ENCODE measurements at places on chromosomes 1 and 21.

DNA sequence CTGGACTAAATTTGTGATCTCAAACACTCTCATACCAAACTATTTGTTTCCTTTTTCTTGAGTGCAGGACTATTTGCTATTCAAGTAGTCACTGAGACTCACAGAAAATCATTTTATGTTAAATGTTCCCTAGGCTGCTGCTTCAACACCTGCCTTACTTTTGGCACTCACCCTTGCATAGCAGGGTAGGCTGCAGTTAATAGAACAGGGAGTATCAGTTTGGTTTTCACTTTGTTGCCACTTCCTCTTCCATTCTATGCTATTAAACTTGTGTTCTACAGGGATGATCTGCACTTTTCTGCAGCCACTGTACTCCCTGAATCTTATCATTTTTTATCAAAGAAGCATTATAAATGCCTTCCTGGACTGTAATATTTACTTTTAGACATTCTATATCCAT lies 148.7 kb upstream of the PRMT6 start:
- DNase-seq, result no peak

DNA sequence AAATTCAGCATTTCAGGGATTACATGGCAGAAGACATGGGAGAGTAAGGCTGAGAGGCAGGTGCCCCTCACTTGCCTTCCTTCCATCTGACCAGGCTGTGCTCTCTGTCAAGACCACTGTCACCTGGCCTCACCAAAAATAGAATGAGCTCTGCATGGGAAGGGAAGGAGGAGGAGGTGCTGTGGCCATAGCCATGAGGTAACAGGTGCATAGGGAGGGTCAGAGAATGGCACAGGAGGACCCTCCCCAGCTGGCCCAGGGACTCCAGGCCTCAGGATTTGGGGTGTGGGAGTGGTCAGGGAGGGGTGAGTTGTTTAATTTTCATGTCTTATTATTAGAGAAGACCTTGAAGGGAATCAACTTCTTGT lies 192.3 kb downstream of the FCRL5 start:
- DNase-seq, result no peak

DNA sequence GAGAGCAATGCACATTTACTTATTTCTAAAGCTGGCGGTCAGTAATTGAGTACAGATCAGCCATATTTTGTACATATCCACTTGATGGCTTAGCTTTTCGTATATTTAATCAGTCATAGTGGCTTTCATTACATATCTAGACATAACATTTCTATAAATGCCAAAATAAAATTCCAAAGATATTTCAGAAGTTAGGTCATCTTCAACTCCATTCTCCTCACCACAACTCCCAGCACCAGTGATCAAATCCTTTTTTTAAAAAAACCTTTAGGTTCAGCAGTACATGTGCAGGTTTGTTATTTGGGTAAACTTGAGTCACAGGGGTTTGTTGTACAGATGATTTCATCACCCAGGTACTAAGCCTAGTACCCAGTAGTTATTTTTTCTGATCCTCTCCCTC lies 53.9 kb upstream of the GNG4 start:
- peak; percentile 29 for DNase-seq

- no peak for DNase-seq
These were observed 3.3 kb upstream of the SSBP3 start for GRCh38 chr1:54409156-54410142.

DNA sequence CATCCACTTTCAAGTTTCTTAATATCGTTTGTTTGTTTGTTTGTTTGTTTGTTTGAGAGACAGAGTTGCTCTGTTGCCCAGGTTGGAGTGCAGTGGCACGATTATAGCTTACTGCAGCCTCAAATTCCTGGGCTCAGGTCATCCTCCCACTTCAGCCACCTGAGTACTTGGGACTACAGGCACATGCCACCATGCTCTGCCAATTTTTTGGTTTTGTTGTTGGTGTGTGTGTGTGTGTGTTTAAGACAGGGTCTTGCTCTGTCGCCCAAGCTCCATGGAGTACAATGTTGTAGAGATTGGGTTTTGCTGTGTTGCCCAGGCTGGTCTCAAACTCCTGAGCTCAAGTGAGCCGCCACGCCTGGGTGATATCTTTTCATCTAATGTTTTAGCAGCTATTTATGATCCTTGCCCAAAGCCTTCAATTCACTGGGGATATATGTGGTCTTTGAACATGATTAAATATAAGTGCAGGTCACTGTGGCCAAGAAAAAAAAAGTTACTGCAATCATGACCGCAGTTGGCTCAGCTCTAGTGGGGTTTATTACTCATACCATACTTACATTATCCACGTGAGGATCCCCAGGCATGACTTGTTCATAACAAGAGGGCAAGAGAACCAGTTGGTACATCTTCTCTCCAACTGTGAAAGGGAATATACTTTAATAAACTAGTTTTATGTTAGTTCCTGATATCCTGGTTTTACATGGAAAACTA lies 8.0 kb downstream of the RRP1B start:
- peak; percentile 70 for DNase-seq

- no peak for DNase-seq
These were observed 109.4 kb downstream of the NAV1 start for GRCh38 chr1:201648066-201648906.

DNA sequence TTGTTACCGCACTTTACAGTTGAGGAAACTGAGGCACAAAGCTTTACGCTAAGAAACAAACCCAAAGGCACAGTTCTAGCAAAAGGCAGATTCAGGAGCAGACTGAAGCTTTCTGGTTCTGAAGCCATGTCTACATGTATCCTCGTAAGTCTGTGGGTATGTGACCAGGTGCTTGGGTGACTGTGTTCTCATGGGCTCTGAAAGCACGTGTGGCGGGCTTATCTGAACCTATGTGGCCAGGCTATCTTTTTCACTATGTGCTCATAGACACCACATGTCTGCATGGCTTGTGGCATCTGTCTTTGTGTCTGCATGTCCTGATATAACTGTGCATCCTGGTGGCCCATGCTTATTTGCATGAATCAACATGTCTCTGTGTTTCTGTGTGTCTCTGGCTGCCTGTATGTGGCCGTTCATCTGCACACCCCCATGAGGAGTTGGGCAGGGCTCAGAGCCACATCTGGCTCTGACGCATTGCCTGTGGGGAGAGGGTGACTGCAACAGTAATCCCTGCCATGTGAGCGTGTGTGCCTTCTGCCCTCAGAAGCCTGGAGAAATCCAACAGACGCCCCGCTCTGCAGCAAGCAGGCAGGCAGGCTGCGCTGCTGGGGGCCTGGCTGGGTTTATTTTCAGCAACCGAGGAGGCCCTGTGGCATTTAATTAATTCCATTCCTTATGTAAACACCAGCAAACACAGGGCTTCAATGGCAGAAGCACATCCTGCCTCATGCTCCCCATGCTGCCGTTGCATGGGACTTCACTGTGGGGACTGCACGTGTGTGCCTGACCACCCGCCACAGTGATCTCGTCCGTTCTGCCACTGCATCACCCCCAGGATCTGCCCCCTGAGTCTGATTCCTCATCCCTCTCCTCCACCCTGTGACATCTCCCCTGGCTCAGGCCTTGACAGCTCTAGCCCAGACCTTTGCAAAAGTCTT lies 115.4 kb downstream of the TRABD2B start:
- no peak for DNase-seq

DNA sequence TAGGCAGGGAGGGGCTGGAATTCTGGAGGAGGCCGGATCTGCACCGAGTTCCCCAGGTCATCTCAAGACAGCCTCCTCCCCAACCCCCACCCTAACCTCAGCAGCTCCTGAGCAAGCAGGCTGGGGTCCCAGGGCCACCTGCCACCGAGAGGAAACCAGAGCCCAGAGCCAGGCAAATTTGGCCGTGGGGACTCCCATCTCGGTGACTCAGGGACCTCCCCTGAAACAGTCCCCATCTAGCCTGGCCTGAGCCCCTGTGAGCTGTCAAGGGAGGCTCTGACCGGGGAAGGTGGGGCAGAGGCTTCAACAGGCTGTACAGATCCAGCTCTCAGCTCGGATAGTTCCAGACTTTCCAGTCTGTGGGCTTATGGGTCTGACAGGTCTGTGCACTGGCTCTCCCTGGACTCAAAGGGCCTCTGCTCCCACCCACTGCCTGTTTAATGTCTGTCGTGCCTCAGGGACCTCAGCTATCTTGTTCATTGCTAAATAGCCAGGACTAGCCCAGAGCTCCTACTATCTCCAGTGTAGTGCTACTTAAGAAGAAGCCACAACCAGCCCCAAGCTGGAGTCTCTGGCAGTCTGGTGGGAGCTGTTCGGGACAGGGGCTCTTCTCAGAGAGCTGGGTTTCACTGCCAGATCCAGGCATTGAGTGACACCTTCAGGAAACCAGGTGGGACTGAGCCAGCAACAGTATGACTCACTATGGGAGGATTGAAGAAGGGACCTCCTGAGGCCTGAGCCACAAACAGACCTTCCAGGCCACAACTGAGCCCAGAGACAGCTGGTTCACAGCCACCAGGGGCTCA lies 25.6 kb downstream of the MATN1 start:
- DNase-seq, result peak; percentile 13

DNA sequence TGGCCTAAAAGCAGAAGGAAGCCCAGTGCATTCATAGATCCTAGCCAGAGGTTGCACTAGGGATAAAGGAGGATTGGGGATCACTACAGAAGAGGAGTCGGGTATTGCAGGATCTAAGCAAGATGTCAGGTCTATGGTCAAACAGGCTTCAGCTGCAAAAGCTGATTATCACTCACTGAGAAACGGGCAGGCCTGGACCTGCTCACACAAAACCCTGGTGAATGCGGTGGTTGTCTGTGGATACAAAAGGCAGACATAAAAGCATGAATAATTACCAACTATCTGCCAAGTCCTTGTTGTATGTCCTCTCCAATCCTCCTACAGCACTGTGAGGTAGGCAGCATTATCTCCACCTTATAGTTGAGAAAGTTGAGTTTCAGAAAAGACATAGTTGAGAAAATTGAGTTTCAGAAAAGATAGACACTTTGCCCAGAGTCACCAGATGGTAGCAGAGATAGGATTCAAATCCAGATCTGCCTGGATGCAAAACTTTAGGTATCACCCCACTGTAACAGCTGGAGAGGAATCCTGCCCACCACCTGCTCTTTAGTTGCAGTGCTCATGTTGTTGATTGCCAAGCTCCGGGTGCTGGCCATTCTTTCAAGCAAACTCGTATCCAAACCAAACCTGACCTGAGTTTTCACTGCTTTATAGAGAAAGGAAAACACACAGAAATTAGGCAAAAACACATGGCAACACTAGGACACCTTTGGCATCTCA lies 49.6 kb upstream of the HOOK1 start:
- no peak for DNase-seq

- no peak for DNase-seq
These were observed 221.9 kb downstream of the GIPC2 start for GRCh38 chr1:78267513-78268218.

DNA sequence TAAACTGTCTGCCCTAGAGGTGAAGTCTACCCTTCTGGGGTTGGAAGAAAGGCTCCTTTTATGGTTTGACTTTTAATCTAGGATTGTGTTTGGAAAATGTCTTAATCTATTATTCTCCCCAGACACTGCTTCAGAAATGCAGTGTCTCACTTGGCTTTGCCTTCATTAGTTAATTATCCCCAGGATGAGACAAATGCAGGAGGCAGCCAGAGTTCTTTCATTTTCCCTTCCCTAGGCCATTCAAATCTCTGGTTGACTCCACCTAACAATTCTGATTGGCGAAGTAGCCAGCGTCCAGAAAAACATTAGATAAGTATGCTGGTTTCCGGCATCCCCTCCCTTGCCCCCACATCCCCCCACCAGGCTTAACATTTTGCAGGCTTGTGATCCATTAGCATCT lies 325.8 kb upstream of the PBX1 start:
- DNase-seq, result no peak

DNA sequence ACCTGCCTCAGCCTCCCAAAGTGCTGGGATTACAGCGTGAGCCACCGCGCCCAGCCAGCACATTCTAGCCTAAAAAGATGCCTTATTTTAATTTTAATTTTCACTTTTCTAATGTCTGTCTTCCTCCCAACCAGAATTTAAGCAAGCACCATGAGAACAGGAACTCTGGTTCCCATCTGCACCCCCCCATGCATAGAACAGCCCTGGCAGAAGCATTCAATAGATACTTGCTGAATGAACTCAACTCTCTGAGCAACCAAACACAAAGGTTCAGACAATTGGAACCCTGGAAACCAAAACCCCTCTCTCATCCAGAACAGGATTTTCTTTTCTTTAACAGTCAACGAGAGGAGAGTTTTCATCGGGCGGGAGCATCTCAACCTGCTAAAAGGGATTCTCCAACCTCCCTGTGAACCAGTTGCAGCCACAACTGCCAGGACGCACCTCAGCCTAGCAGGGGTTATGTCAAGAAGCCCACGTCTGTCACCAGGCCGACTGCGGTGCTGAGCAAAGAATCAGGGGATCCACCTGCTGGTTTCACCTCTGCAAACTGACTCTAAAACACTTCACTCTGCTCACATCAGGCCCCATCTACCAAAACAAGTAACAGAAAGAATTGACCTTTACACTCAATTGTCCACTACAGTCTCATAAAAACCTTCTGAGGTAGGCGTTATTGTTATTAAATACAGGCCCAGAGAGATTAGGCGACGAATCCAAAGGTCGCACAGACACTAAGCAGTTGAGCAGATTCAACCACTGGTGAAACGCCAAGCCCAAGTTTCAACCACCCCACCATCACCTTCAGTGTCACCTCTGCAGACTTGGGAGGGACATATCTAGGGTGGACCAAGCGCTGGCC lies 1.7 kb downstream of the KIAA2013 start:
- DNase-seq, result no peak

- no peak for DNase-seq
These were observed 1.4 kb upstream of the CELF3 start for GRCh38 chr1:151718011-151718431.

DNA sequence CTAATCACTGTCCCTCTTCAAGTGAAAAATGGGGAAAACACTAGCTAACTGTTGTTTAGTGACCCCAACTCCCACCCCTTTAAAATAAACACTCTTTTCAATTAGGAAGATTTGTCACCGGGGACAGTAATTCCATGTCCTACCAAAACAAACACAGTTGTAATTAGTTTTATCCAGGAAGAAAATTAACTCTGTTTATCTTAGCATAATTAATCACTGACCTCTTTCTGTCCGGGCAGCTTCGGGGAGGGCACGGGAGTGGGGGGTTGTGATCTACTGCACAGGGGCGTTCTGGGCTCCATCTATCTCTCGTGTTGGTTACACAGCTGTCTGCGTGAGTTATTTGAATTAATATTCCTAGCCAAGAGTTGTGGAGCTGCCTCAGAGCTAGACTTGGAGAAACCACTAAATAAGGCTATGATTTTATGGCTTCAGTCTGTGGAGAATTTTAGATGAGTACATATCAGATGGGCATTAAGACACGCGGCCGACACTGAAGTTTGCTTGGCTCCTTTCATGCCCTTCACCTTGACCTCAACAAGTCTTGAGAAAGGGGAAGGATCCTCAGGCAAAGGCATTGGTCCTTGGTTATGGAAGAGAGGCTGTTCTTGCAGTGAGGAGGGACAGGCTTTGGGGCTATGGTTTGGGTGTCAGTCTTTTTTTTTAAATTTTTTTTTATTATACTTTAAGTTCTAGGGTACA lies 102.0 kb upstream of the TRABD2B start:
- no peak for DNase-seq

GRCh38 chr1:231062500-231063270 lies 22.6 kb upstream of the FAM89A start:
- no peak for DNase-seq

DNA sequence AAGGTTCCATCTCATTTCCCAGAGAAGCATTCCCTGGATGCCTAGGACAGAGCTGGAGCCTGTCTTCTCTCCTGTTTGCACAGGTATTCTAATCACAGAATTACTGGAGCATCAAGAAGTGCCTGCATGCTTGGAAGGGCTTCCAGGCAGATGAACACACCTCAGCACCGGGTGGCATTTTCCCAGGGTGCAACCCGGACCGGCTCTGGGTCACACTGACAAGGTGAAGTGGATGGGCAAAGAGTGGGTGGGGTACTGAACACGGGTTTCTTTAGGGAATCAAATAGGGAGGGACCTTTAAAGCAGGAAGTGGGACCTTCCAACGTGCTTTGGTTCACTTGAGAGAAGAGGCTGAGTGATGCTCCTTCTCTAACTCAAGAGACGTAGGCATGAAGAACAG lies 7.1 kb upstream of the PEF1 start:
- DNase-seq, result no peak
